NCI-H774 (cell line): ENCODE measurements at places on chromosomes 4 and X.

DNA sequence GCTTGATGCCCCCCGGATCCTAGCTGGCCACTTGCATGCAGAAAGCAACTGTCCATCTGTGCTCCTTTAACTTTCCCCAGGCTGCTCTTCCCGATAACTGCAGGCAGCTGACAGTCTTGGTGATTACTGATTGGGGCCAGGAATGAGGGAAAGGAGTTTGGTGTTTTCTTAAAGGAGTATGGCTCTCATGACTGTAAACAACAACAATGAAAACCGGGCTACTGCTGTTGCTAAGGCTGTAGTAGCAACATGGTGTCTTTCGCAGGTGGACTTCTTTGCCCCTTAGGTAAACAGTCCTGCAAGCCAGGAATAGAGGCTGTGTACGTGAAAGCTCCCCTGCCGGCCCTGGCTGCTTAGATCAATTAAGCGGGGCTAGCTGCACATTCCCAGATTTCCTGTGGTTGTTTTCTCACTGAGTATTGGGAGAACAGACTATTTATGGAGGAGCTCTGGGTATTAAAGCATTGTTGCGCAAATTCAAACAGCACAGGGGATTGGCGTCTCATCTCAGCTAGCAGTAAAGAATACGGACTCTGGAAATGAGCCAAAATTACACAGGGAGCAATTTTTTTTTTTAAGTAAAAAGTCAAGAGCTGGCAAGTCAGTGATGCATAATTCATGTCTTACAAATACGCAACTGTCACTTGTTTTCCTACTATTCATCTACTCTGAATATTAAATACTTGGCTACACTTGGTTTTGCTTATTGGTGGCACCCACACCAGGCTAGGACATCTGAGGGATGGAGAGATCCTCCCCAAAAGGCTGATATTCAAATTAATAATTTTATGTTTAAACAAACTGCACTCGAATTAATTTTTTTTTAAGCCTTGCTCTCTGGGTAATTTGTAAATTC is 61.6 kb upstream of the NAP1L5 start:
- DNase-seq, result no peak

DNA sequence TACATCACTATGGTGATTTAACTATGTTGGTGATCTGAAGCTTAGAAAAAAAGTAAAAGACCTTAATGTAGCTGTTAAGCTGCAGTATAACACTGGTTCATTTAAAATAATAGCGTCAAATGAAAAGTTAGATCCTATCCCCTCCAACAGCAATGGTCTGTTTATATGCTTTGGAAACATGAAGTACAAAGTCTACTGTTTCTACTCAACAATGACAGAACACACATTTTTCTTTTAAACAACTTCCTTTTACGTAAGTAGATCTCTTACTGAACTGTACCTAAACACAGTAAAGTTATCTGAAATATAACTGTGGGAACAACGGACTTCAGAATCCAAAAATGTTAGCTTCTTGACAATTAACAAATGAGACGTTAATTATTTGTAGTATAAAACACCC is 35.3 kb downstream of the BOD1L1 start:
- DNase-seq, result no peak

DNA sequence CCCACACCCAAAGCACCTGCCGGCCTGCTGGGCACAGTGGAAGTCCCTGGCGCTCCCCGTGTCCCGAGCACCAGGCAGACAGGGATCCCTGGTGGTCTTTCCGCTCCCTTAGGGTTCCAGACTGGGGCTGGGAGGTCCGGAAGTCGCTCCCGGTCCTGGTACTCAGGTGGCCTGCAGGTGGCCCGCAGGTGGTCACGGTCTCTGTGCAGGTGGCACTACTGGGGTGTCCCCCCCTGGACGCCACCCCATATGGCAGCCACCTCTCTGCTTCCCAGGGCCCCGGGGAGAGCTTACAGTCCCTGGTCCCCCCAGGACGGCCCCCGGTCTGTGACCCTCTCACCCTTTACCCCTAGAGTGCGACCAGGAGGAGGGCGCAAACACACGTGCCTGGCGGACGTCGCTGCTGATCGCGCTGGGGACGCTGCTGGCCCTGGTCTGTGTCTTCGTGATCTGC is 13.6 kb downstream of the SLC25A6 start:
- DNase-seq, result no peak

GRCh38 chrX:41300758-41301437 is 33.1 kb upstream of the DDX3X start:
- DNase-seq, result no peak

DNA sequence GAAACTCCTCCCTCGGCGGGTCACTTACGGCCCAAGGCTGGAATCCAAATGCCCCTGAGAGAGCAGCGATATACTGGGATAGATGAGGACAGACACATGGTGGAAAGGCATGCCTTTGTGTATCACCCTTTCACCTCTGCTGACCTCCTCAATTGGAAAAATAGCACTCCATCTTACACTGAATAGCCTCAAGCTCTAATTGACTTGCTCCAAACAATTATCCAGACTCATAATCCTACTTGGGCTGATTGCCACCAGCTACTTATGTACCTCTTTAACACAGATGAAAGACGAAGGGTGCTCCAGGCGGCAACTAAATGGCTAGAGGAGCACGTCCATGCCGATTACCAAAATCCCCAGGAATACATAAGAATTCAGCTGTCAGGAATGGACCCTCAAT is 1142.2 kb downstream of the ARAP2 start:
- no peak for DNase-seq

- no peak for DNase-seq
Observed at GRCh38 chr4:185381288-185382196, 14.2 kb downstream of the LRP2BP start.

DNA sequence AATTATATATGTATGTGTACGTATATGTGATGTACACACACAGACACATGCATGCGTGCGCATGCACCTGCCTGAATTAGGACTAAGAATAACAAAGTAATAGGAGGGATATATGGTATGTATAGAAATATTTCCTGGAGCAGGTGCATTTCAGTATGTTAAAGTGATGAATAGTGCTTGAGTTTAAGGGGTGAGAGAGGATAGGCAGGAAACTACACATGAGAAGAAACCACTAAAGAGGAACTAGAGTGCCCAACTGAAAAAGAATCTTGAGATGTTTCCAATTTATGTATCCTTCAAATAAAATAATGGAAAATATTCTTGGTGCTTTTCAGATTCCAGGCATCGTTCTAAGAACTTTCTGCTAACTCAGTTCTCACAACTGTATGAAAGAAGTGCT is 52.6 kb upstream of the UNC5C start:
- no peak for DNase-seq

GRCh38 chr4:184889666-184890335 is 64.0 kb upstream of the ACSL1 start:
- no peak for DNase-seq

- DNase-seq, result no peak
Observed at GRCh38 chr4:121421594-121421993, 40.8 kb upstream of the QRFPR start.

GRCh38 chrX:3514996-3515395 is 168.5 kb upstream of the MXRA5 start:
- no peak for DNase-seq

GRCh38 chrX:3609810-3610209 is 103.6 kb downstream of the PRKX start:
- DNase-seq, result no peak

- no peak for DNase-seq
Observed at GRCh38 chr4:13176741-13177142, 307.4 kb downstream of the RAB28 start.

GRCh38 chr4:181599134-181599533 is 644.1 kb upstream of the TENM3 start:
- DNase-seq, result peak; percentile 12

DNA sequence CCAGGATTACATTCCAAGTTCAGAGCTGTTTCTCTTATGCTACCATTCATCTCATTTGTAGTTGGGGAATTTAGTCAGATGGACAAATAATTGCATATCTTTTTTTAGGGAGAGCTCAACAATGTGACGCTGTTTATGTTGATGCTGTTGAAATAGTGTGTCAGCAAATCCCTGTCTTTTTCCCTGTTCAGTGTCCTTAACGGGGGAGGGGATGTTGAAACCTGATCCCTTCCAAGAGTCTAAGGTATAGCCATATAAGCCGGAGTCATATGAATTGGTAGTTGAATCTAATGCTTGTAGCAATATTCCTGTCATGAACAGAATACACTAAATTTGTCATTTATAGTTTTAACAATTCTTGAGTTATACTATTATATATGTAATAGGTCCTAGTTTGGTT is 293.5 kb upstream of the FAT1 start:
- no peak for DNase-seq

DNA sequence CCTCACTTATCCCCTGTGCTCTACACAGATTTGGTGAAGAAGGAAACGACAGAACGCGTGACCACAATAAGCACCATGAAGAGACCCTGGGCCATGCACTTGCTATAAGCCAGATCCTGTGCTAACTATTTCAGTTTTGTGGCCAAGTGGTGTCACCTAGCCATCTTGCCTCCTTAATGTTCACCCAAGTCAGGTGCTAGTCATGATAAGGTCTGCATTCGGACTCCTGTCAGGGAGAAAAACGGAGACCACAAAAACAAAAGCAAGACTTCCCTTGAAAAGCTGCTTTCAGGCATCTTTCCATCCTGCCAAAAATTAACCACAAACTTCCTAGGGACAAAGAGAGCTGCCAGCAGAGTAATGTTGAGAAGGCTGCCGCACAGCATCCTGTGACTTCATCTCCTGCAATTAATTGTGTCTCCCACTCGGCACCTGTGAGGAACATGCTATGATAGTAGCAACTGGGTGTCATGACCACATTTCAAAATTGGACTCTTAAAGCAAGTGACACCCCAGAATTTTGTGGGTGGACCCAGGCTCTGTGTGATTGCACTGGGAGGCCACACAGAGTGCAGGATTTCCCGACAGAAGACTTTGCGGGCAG is 8.8 kb upstream of the IDS start:
- DNase-seq, result no peak

GRCh38 chr4:36332782-36333131 is 51.3 kb downstream of the DTHD1 start:
- DNase-seq, result no peak

- DNase-seq, result no peak
Observed at GRCh38 chr4:182189103-182189878, 53.9 kb upstream of the TENM3 start.

GRCh38 chr4:99586797-99587196 is 12.2 kb downstream of the MTTP start:
- no peak for DNase-seq

DNA sequence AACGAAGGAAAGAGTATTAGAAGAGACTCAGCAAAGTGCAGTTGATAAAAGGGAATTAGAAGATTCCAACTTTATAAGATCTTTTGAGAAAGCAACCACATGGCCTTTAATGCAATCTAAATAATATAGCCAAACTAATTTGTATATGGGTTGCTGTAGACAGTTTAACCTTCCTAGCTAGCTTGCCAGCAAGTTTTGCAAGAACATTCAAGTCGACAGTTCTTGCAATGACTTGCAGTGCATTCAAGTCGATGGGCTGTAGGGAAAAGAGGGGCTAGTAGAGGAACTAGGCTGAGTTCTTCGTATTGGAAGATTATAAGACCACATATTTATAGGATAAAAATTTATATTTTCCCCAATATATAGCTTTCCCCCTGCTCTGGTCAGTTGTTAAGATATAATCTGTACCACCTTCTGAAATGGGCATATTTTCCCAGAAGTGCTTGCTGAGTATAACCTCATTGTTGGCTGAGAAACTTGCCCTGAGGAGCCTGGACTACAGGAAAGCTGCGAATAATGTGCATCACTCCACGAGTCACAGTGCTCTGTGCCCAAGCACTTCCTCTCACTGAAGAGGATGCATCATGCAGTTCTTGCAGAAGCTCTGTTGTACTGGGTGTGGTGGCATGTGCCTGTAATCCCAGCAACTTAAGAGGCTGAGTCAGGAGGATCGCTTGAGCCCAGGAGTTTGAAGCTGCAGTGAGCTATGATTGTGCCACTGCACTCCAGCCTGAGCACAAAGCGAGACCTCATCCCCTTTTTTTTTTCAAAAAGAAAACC is 56.7 kb downstream of the DOCK11 start:
- no peak for DNase-seq

DNA sequence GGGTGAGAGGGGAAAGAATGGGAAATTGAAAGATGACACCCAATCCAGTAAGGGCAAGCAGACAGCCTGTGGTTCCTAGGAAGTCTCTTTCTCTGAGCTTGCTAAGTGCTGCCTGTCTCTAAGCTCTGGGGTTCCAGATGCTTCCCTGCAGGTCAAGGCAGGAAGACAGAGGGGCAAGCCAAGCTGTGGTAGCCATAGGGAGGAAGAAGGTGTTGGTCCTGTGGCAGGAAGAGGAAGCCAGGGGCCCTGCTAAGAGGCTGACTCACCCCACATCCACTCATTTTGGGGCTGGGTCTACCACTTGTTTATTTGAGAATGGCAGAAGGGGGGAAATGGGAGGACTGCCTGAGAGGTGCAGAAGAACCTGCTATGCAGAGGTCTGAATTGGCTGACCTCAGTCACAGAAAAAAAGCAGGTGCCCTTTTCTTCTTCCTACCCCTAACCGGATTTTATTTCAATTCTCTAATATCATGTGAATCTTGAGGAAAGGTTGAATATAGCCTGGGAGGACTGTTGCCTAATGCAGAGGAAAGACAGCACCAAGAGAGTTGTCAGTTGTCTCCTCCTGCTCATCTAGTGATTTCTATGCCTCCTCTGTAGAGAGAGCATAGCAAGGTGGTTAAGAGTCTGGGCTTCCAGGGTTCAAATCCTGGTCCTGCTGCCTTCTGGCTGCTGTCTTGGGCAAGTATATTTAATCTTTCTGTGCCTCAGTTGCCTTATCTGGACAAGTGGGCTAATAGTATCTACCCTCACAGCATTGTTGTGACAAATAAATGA is 27.4 kb downstream of the HOPX start:
- no peak for DNase-seq

DNA sequence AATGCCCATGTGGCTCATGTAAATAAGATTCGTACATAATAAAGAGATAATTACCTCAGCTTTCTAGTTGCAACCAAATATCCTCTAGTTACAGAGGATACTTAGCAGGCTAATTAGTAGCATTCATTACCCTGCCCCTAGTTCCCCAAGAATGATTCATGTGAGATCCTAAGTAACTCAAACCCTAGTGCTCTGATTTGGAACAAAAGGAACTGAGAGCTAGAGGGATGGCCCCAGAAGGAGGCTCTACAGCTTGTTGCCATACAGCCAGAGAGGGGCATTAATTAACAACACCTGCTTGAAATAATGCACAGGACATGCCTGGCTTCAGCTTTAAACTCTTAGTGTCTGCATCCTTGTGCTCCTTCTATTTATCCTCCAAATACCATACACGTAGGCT is 32.6 kb upstream of the CBR4 start:
- no peak for DNase-seq

DNA sequence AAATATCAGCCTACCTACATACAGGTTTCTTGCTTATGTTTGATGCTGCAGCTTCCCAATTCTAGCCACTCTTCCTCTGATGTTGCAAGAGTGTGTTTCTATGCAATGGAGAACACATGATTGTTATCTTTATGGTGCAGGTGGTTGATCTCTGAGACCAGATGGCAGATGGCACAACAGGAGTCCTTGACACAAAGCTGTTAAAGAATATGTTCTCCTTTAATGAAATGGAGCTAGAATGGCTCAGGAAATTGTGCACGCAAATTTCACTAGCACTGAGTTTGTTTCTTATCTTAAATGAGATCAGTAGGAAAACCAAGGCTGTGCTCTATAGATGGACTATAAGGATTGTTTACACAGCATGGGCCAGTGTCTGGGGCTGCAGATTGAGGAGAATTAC is 29.9 kb upstream of the TTC29 start:
- DNase-seq, result no peak

- DNase-seq, result no peak
Observed at GRCh38 chrX:2410279-2411020, 90.3 kb downstream of the DHRSX start.
